ENCODE measurements at places on chromosomes 2 and 18.

DNA sequence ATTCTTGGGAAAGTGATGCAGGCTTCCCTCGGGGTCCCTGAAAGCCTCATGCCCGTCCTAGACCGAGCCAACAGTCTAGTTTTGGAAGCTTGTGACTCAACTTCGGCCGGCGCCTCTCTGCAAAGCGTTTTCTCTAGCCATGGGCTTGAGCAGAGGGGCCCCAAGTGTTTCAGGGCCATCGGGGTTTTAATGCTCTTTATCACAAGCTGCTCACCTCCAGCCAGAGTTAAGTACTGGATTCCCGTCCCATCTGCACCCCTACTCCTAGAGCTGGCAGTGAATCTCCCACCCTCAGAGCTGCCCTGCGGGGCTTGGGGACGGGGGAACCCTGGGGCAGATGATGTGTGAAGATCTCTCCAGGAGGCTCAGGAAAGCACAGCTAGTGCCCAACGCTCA, 7.3 kb downstream of the RAX start:
- no peak for DNase-seq

GRCh38 chr2:11142987-11143386, 12.3 kb upstream of the SLC66A3 start:
- no peak for DNase-seq

DNA sequence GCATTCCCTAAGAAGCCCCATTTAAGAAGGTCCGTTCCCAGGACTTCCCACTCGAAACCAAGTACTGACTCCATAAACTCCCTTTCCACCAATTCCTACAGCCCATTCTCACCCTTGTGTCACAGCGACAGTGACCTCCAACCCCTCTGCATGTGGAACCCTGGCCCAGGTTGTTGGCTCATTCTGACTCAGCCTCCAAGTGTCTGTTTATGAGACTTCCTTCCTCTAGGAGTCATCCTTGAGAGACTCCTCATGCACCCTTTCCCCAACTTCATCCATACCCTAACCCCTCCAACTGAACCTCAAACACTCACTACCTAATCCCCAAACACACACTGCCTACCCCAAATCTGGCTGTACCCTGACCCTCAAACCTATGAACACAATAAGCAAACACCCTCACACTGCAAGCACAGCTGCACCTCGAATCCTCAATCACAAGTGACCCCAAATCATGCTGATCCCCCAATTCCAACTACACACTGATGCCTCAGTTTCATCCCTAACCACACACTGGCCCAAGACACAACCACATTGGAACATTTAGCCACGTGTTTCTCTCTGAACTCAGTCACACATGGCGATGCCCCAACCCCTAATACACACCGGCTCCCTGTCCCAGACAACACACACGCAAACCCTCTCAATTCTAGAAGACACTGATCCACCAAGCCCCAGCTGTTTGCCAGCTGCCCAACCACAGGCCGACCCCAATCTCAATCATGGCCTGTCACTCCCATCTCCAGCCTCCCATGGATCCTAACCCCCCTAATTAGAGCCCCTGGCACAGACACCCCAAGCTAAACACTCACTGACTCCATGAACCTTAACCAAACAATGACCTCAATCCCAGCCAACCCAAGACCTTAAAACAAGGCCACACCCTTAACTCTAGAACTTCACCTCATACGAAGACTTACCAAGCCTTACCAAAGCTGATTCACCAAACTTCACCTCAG, 219.6 kb downstream of the CYP26B1 start:
- no peak for DNase-seq

- peak; percentile 70 for DNase-seq
These were observed 66.8 kb upstream of the ASAP2 start for GRCh38 chr2:9139491-9140443.

- DNase-seq: no peak
These were observed 18.0 kb downstream of the PAX3 start for GRCh38 chr2:222280795-222281194.

GRCh38 chr18:13265008-13265910, 46.7 kb downstream of the LDLRAD4 start:
- DNase-seq: no peak

DNA sequence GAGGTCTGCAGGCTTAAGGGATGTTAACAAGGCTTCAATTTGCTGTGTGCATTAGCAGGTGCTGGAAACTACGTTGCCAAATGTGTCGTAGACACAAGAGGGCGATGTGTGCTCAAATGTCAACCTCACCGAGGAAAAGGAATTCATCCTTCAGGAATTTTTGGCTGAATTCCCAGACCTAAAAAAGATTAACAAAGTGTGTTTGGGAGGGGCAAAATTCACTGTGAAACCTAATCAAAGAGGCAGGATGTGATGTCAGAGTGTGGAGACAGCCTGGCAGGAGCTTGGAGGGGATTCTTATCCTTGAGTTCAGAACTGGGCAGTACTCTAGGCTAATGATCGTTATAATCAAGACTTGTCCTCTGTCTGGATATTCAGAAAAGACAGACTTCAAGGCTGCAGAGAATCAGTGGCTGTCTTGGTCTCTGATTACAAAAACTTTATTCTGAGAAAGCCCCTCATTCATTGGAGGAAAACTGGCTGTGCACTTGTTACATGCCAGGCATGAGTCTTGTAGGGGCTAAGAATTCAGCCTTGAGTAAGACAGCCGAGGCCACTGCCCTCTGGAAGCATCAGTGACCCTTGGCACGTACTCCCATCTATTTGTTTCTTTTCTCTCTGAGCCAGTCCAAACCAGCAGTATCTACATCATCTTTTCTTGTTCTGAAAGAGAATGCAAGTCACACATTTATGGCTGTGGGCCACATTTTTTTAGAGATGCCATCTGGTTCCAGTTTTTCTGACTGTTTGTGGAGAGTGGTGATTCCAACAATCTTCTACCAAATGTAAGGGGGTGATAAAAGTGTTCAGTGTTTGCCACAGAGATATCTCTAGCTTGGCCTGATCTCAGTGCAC, 18.7 kb upstream of the SCYGR1 start:
- peak; percentile 99 for DNase-seq

DNA sequence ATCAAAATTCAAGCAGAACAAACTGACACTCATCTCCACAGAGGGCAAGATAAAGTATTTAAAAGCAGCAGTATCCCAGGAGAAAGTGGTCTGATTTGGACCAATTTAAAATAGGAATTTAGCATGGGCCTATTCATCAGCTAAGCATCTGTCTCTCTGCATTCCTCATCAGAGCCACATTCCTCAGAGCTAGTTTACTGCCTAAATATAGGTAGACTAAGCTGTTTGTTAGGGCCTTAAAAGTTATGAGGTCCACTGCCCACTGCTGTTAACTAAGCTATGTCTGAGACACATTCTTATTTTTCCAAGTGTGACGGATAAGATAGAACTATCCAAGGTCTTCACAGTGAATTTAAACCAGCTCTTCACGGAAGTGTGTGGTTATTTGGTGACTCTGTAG, 17.6 kb downstream of the NEB start:
- peak; percentile 25 for DNase-seq

GRCh38 chr18:77597726-77598125, 348.1 kb downstream of the GALR1 start:
- no peak for DNase-seq

Measured in cardiac muscle cell (in vitro differentiated cells and primary cell).